ENCODE measurements at places on chromosomes 3 and 15.

DNA sequence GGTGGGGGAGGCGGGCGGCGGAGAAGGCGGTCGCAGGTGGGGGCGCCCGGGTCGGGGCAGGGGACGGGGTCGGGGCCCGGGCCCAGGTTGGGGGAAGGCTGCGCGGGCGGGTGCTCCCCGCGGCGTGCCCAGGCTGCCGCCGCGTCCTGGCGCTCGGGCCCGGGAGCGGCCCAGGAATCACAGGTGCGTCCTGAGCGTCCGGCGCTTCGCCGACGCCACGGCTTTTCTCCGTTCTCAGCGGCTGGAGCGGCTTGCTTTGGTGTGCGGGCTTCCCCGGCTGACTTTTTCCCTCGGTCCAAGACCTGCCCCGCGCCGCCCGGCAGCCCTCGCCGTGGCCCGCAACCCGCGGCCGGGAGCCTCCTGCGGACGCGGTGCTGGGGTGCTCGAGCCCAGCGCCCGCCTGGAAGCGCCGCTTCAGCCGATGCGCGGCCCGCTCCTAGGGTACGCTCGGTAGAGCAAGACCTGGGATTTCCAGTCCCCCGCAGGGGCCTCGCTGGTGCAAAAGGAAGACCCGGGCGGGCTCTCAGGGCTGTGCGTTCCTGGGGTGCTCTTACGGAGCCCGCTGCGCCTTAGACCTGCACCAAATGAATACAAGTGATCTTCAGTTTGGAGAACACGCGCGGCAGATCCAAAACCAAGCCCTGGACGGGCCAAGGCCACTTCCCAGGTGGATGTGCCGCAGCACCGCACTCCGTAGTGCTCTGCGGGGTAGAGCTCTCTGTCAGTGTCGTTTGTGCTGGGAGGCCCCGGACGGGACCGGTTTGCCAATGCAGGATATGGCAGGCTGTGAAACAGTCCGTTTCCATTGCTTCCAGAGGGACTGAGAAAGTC, 639 bp downstream of the NIPA1 start:
- no peaks in the 10 kb centered on the region for H3K36me3 ChIP-seq
- H3K4me1 ChIP-seq = peaks cover 17% of the 10 kb centered on the region

- no peak for DNase-seq
- H3K4me1 ChIP-seq = no peaks in the 10 kb centered on the region
- H3K27me3 ChIP-seq = no peaks in the 10 kb centered on the region
- H3K4me3 ChIP-seq = no peak overlapping the region
- no peaks in the 10 kb centered on the region for H3K36me3 ChIP-seq
Measured at GRCh38 chr3:115325539-115325938, 178.5 kb upstream of the ZBTB20 start.

- H3K27ac ChIP-seq = no peak overlapping the region
- no peak for DNase-seq
- H3K27me3 ChIP-seq = peaks cover 3% of the 10 kb centered on the region
- H3K36me3 ChIP-seq = no peaks in the 10 kb centered on the region
Measured at GRCh38 chr15:51751697-51752683, 593 bp downstream of the TMOD2 start.

DNA sequence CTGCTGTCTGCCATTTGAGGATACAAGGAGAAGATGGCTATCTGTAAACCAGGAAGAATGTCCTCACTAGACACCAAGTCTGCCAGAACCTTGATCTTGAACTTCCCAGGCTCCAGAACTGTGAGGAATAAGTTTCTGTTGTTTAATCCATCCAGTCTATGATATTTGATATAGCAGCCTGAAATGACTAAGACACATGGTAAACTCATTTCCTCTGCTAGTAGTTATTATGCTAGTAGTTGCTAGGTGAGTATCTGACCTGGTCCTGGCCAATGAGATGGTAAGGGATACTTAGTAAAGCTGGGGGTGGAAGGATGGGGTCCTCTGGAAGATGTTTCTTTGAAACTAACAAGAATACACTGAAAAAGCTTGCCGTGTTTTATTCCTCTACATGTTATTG, 280.7 kb upstream of the ARHGEF26 start:
- no peaks in the 10 kb centered on the region for H3K4me1 ChIP-seq
- no peak for DNase-seq
- H3K36me3 ChIP-seq = no peaks in the 10 kb centered on the region
- no peak overlapping the region for H3K27ac ChIP-seq

DNA sequence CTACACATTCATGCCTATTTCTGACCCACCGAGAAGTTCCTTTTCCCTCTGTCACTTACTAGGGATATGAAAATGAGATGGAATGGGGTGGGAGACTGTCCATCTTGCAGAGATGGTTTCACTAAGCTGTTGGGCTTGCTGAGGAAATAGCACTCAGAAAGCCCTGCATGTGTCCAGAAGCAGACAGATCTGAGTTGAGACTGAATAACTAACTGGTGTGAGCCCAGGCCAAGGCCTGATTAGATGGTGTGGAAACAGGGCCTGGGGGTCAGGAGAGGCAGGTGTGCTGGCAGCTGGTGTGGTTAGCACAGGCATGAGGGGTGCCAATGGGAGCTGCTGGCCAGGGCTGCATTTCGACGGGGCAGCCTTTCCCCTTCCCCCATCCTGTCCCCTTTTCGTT, 72.1 kb downstream of the CLSTN2 start:
- H3K4me3 ChIP-seq = no peak overlapping the region
- DNase-seq = no peak
- no peak overlapping the region for H3K27ac ChIP-seq
- H3K4me1 ChIP-seq = no peaks in the 10 kb centered on the region
- no peaks in the 10 kb centered on the region for H3K36me3 ChIP-seq

GRCh38 chr3:39144095-39144747, 9.2 kb downstream of the CSRNP1 start:
- DNase-seq = no peak
- H3K36me3 ChIP-seq = peaks cover 66% of the 10 kb centered on the region
- H3K4me1 ChIP-seq = peaks cover 44% of the 10 kb centered on the region
- H3K27ac ChIP-seq = no peak overlapping the region
- no peak overlapping the region for H3K4me3 ChIP-seq

DNA sequence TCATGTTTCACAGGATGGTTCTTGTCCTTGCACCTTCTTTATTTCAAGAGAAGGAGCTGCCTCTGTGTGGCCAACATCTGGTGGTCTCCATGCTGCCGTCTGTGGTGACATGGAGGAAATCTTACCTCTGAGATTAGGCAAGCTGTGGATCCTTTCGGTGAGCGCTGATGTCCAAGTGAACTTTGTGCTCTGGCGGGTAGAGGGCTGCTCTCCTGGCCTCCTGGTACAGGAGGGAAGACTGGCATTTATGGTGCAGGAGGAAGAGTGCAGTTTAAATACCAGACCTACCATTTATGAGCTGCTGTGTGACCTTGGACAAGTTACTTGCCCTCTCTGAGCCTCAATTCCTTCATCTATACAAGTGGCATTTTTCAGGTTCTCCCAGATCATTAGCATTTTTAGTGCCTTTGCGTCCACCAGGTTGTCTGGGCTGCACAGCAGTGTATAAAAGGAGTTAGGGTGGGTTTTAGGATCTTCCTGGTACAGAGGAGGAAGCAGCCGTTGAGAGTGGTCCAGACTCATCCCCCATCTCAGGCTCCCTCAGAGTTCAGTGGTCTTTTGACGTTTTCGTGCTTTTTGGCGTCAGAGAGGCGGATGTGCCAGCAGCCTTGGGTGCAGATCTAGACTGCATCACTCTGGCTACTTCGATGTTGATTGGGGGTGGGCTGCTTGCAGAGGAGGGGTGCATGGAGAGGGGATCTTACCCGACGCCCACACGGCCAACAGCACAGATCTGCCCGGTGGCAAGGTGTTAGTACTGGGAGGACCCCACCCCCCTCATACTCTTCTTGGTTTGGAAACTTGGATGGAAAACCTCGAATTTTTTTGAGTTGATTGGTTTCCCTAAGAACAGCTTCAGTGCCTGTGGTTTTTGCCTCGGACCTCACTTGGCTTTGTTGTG, 162.2 kb downstream of the ITPR1 start:
- H3K27me3 ChIP-seq = no peaks in the 10 kb centered on the region
- no peaks in the 10 kb centered on the region for H3K4me1 ChIP-seq
- DNase-seq = no peak
- peaks cover 57% of the 10 kb centered on the region for H3K36me3 ChIP-seq
- no peak overlapping the region for H3K4me3 ChIP-seq

- no peak overlapping the region for H3K4me3 ChIP-seq
- no peaks in the 10 kb centered on the region for H3K27me3 ChIP-seq
- no peak overlapping the region for H3K27ac ChIP-seq
Measured at GRCh38 chr15:38547255-38547997, 17.2 kb downstream of the RASGRP1 start.

- H3K4me3 ChIP-seq = no peak overlapping the region
- no peak overlapping the region for H3K27ac ChIP-seq
- peaks cover 19% of the 10 kb centered on the region for H3K36me3 ChIP-seq
Measured at GRCh38 chr3:53239800-53240199, 16.0 kb downstream of the TKT start.

DNA sequence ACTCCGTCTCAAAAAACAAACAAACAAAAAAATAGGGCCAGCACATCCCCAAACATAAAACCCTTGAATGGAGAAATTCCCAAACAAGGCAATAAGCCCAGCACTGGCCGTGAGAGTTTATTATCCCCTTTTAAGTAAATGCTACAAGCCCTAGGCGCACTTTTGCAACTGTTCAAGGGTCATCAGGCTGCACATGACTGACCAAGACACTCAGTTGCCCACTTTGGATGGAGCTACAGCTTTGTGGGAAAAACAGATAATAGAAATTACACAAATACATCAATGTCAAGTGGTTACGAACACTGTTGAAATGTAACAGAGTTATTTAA, 33.7 kb upstream of the ZNF445 start:
- H3K27me3 ChIP-seq = no peaks in the 10 kb centered on the region
- peaks cover 7% of the 10 kb centered on the region for H3K4me1 ChIP-seq
- H3K36me3 ChIP-seq = peaks cover 4% of the 10 kb centered on the region
- H3K4me3 ChIP-seq = peak overlapping the region; percentile 68

DNA sequence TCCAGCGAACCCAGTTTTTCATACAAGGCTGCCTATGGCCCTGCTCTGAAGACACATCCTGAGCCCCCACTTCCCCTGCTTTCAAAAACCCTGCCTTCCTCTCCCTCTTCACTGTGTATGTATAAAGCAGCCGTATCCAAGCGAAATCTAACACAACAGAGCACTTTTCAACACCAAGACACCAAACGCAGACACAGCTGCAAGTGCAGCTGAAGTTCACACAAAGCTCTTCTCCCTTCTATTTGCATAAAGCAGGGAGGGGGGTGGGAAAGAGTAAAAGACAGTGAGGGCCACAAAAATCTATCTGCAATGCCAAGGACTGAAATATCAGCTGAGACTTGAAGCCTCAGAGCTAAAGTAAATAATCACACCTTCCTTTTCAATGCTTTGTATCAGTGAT, 35.1 kb upstream of the CSPG5 start:
- H3K36me3 ChIP-seq = peaks cover 5% of the 10 kb centered on the region
- H3K4me3 ChIP-seq = no peak overlapping the region
- H3K27me3 ChIP-seq = no peaks in the 10 kb centered on the region
- no peak overlapping the region for H3K27ac ChIP-seq
- H3K4me1 ChIP-seq = no peaks in the 10 kb centered on the region
- DNase-seq = no peak

GRCh38 chr15:99090011-99090699, 14.7 kb upstream of the SYNM start:
- no peaks in the 10 kb centered on the region for H3K36me3 ChIP-seq
- H3K27ac ChIP-seq = no peak overlapping the region
- DNase-seq = no peak
- no peak overlapping the region for H3K4me3 ChIP-seq

DNA sequence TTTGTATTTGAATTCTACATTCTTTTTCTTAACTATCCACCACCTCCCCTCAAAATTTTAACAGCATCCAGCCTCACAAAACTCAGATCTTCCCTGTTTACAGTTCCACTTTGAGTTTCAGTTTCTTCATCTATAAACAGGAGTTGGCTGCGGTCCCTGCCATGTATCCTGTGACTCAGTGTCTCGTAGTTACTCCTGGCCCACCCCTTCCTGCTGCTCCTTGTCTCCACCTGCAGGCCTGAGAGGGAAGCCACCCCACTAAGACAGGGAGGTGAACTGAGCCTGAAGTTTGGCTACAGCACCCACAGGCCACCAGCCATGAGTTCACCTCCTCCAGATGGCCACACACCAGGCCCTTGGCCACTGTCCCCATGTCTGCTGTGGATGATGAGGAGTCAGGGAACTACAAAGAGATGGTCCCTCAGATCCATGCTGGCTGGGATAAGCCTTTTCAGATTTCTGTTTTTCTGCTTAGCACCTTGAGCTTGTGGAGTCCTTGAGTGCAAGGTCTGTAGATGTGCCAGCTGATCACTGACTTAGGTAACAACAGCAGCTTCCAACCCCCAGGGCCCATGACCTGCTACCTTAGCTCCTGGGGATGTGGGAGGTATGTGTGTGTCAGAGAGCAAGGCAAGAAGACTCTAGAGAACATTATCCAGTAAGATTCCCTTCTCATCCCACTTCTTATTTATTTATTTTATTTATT, 37.5 kb downstream of the CD86 start:
- H3K27me3 ChIP-seq = no peaks in the 10 kb centered on the region
- peak; percentile 49 for DNase-seq
- no peaks in the 10 kb centered on the region for H3K4me1 ChIP-seq
- no peak overlapping the region for H3K27ac ChIP-seq

GRCh38 chr15:58554758-58555157, 123.0 kb downstream of the LIPC start:
- no peak for DNase-seq
- H3K27me3 ChIP-seq = no peaks in the 10 kb centered on the region
- H3K4me3 ChIP-seq = no peak overlapping the region
- no peak overlapping the region for H3K27ac ChIP-seq

DNA sequence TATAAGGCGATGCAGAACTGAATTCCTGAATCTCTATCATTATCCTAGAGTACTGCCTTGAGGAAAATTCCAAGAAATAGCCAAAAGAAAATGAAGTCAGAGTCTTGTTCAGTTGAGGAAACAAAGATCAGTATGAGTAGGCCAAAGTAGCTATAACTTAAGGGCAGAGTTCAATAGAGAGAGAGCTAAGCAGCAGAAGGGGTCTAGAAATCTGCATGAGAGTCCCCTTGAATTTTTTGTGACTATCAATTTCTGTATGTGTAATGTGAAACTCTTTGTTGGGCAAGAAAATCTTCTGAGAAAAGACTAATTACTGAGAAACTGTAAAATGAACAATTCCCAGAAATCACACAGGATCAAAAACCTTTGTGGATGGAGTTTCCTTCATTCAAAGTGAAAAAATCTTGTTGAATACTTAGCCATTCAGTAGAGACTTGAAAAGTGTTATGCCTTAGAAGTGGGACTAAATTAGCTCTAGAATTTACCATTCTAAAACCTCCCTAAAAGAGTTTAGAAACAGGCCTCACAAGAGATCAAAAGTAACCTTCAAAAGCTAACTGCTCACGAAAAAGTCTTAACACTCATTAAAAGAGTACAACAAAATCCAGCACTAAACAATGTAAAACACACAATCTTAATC, 43.1 kb upstream of the FNDC3B start:
- no peak for DNase-seq
- H3K4me1 ChIP-seq = no peaks in the 10 kb centered on the region
- no peak overlapping the region for H3K4me3 ChIP-seq
- peaks cover 4% of the 10 kb centered on the region for H3K27me3 ChIP-seq
